ENCODE measurements at places on chromosomes 5 and 9. TPM values are rescaled to one million over a fixed set of nuclear protein-coding genes. Genes with fewer than 3 reads are reported as not detected.

GRCh38 chr5:84304599-84304998 lies 80.1 kb downstream of the EDIL3 start:
- DNase-seq: peak; percentile 26

- peak; percentile 45 for DNase-seq
Observed at GRCh38 chr9:2817999-2818803, 25.7 kb downstream of the PUM3 start.

- DNase-seq: no peak
Observed at GRCh38 chr9:131668439-131669268, 71.2 kb downstream of the RAPGEF1 start.

GRCh38 chr9:6703898-6704639 lies 53.7 kb upstream of the KDM4C start:
- peak; percentile 67 for DNase-seq

DNA sequence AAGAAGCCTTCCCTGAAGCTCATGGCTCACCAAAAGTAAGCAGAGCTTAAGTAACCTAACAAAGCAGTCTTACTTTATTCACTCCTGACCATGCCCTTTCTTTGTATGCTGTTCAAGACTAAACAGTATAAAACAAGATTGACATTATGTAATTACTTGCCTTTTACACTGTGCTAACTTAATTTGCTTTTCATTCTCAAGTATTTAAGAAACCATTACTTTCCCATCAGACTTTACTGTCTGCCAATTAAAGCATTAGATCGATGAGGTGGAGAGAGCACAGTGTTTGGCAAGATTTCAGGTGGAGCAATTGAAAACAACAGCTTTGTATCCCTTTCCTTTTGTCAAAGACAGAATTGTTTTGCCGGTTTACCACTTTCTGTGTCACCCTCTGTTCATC lies 98.2 kb downstream of the RORB start:
- no peak for DNase-seq

- no peak for DNase-seq
Observed at GRCh38 chr5:1414311-1415058, 30.8 kb downstream of the SLC6A3 start.

- peak; percentile 69 for DNase-seq
Observed at GRCh38 chr5:22709743-22710142, 143.4 kb downstream of the CDH12 start.

GRCh38 chr5:171649075-171649401 lies 136.6 kb upstream of the SMIM23 start:
- DNase-seq: no peak

GRCh38 chr9:135100241-135100681 lies 12.8 kb downstream of the OLFM1 start:
- no peak for DNase-seq

Gene FBN2
- 49.0 TPM for total RNA-seq

Data from bronchial epithelial cell (primary cell).